Activated gamma-delta T cell (primary cell): ENCODE measurements at places on chromosomes 12 and 14.

DNA sequence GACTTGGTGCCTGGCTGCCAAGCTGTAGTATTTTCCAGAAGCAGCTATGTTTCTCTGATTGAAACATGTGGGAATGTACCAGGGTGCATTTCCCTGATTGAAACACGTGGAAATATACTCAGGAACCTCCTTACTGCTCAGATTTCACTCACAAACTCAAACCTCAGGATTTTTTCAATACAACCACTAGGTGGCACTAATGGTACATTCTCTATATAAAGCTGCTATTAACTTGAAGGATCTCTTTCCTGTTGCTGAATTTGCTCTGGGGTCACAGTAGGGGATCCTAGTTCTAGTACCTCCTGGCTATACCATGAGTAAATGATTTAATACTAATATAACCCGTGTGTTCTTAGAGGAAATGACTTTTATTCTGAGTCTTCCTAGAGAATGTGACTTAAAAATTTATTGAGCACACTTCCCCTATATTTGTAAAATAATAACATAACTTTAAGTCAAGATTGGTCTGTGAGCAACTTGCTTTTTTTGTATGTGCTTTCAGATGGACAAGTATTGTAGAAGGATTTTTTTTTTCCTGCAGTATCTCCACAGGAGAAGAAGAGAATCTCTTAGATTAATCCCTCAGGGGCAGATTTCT lies 173.8 kb upstream of the MIS18BP1 start:
- DNase-seq = no peak

- no peak for DNase-seq
Observed at GRCh38 chr14:95474941-95475340, 41.5 kb downstream of the SYNE3 start.

DNA sequence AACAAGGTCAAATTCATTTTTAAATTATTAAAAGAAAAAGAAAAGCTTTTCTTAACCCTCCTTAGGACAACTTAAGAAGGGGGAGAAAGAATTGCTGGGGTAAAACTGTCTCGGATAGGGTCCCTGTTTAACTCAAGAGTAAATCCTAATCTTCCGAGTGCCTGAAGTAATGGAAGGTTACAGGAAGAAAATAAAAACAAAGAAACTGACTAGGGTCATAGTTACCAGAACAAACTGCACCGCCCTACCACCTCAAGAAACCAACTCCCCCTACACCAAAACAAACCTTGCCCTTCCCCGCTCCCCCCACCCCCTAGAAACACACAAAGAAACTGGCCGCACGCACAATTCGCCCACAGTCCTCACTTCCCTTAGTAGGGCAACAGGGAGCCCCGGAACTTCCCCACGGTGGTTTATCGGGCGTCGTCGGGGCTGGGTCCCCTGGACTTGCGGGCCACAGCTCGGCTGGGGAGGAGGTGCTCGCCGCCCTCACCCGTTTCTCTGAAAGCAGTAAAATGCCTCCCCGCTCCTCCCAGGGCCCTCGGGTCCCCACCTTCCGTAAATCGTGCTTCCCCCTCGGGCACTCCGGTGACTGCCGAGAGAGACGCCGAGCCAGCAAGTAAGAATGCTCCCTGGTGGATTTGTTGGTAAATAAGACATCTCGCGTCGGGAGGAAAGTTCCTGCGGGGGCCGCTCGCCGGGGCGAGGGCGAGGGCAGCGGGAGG lies 2.4 kb downstream of the SINHCAF start:
- DNase-seq = peak; percentile 45

DNA sequence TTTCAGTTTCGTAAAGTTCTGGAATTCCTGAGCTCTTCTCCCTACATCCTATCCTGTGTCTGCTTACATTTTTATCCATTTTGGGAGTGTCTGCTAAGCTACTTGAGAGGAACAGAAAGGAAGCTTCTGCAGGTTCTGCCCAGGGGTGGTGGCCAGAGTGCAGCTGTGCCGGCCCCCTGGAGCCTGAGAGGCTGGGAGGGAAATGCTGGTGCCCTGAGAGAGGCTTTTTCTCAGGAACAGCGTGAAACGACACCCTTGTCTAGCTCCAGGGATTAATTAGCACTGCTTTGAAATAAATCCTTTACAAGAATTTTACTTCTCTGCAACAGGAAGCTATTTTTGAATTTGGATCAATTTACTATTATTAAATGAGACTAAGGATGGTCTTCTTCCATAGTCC lies 165.4 kb downstream of the SLC15A5 start:
- DNase-seq = no peak

- no peak for DNase-seq
Observed at GRCh38 chr14:85027681-85028370, 502.1 kb upstream of the FLRT2 start.

GRCh38 chr14:53967606-53968005 lies 11.0 kb upstream of the BMP4 start:
- no peak for DNase-seq

DNA sequence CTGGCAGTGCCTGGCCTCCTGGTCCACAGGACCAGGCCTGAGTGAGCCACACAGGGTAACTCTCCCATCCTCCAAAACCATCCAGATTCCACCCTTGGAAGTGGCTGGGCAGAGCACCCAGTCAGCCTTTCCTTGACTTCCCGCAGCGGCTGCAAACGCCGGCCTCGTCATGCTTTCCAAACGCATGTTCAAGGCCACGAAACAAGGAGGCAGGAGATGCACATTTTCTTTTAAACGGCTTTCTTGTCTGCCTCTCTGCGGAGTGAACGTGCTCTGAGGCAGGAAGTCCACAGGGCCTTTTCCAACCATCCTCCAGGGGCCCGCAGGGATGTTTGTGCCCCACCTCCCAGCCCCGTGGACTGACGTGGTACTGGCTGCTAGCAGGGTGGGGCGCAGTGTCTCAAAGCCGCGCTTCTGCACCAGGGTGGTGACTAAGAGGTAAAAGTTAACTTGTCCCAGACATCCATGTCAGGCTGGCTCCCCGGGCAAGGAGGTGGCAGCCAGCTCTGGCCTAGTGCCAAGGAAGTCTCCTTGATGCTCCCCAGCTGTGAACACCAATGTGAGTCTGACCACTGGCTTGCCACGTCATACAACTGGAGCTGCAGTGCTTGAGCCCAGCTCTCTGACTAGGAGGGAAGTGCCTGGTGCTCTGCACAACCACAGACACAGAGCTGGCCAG lies 45.0 kb downstream of the KCNA5 start:
- DNase-seq = no peak

DNA sequence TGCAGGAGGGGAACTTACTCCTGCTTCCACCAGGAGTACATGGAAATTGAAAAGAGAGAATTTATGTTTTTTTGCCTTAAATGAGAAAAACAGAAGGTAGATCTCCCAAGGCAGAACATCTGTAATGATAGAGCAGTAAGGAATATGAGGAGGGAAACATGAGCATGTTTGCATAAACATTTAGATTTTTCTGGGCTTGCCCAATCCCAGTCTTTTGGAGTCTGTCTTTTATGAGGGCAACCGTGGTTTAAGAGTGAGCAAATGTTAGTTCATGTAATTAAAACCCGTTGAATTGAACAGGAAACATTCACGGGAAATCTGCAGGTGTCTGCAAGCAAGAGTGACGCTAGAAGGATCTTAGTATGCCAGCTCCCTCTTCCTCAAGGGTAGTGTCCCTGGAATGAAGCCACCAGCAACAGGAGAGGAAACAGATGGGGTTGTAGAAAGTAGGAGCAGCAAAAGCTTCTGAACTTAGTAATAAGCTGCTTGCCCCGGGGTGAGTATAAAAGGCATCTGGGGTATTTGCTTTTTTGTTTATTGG lies 79.3 kb downstream of the ARF6 start:
- DNase-seq = no peak

GRCh38 chr12:79317179-79317847 lies 373.5 kb downstream of the PAWR start:
- DNase-seq = no peak

- no peak for DNase-seq
Observed at GRCh38 chr12:97312570-97313135, 150.0 kb upstream of the RMST start.

GRCh38 chr12:109580684-109581333 lies 7.2 kb downstream of the MVK start:
- DNase-seq = no peak

DNA sequence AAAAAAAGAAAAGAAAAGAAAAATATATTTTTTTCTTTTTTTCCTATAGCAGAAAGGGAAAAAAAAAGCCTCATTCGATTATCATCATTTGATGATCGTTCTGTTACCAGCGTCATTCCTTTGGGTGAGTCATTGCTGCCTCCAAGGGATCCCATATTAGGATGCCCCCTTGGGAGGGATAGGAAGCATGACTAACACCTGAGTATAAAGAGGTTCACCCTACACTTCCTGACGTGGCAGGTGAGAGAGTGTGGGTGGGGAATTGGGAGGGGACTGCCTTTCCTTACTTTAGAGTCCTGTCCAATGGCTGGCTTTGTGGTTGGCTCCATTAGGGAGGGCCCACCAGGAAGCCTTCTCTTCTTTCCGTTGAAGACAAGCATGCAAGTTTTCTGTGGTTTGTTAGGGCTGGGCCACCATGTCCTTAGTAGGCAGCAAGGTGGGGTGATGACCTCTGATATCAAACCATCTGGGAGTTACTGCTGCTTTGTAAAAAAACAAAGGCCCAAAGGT lies 56.1 kb upstream of the FUT8 start:
- no peak for DNase-seq

GRCh38 chr14:101582294-101582693 lies 21.0 kb downstream of the DIO3 start:
- DNase-seq = no peak

DNA sequence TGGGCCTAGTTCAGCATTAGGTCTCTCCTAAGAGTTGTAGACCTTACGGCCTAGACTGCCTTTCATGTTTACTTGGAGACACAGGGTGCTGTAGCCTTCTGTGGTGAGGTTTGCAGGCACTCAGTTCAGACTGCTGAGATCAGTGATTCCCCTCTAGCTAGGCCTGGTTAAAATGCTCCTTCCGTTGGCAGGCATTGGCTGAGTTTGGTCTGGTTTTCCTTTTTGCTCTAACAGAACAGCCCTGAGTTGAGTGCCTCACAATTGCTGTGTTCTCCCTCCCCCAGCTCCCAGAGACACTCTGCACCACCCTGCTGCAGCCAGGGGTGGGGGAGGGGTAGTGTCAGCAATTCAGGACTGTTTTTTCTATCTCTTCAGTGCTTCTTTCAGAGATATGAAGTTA lies 178.9 kb upstream of the DYRK2 start:
- no peak for DNase-seq

DNA sequence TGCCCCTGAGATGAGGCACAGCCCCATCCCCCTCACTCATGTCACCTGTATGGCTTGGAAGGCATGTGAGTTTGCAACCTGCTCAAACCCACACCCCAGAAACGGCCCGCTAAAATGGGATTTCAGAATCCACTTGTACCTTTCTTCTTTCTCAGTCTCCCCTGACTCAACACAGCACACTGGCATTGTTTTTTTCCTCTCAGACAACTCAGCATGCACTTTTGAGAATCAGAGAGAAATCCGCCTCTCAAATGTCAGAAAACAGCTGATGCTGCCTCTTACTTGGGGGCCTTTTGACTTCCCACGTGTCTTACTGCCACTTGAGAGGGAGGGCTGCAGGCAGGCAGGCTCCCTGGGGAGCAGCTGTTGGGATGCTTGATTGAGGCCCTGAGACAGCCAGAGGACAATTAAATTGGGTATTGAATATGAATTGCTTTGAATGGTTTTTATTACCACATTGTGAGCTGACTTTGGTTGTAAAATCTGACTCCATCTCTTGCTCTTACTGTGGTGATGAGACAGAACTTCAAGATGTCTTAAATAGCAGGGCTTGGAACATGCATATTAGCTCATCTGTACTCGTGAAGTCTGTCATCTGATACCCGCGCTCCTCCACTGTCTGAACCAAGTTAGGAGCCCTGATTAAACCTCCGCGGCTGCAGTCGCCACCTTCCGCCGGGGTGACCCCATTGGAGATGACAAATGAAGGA lies 96.6 kb downstream of the APAF1 start:
- DNase-seq = no peak

- DNase-seq = no peak
Observed at GRCh38 chr12:12686925-12687324, 9.1 kb downstream of the GPR19 start.

- DNase-seq = no peak
Observed at GRCh38 chr12:131315601-131316000, 361.9 kb downstream of the ADGRD1 start.

DNA sequence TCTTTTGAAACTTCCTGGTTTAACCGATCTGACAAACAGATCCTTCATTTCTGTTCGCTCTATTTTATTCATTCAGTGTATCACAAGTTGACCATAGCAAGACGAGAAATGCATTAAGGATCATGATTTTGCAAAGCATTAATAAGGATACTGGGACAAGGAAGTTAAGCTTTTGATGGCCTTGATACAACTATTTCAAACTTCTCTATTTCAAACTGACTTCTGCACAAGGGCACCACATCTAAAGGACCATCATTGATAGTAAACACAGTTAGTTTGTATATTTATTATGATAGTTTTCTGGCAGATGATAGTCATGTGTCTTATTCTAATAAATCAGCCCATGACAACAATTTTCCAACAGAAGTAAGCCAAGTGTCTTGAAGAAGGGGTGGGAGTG lies 25.8 kb upstream of the PLXNC1 start:
- no peak for DNase-seq

DNA sequence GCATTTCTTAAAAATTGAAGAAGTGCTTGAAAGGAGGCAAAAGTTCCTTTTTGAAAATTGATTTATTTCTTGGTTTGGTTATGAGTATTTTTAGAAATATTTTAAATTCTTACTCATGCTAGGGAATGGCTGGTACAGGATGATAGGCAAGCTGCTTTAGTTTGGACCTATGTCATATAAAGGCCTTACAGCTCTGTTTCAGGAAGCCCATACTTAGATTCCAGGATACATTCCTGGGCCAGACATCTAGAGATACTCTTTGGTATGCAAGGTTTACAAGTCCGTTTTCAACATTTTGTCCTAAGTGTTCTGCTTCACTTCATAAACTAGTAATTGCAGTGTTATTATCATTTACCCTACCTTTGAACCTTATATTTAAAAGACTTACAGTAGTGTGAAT lies 186.8 kb downstream of the FUT8 start:
- DNase-seq = no peak

GRCh38 chr12:92485351-92486348 lies 217.1 kb upstream of the PLEKHG7 start:
- no peak for DNase-seq

DNA sequence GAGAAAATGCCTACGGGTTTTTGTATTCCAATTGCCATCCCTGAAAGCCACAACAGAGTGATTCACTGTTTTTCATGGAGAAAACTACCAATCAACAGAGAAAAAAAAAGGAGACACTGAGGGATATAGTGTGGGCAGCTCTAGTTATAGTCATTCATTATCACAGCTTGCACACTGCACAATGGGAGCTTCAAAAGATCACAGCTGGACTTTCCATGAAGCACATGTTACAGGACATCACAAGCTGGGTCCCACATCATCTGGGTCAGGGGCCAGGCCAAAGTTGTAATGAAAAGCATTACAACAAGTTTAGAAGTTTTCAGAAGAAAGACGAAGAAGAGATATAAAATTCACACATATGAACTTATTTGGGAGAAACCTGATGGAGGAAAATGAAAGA lies 41.5 kb downstream of the RERG start:
- DNase-seq = no peak

GRCh38 chr12:57725851-57726150 lies 12.7 kb downstream of the AGAP2 start:
- DNase-seq = no peak
